NCI-H1417 treated with DMSO at 0.1 percent for 48 hours (cell line): ENCODE measurements at places on chromosomes 12 and 14.

DNA sequence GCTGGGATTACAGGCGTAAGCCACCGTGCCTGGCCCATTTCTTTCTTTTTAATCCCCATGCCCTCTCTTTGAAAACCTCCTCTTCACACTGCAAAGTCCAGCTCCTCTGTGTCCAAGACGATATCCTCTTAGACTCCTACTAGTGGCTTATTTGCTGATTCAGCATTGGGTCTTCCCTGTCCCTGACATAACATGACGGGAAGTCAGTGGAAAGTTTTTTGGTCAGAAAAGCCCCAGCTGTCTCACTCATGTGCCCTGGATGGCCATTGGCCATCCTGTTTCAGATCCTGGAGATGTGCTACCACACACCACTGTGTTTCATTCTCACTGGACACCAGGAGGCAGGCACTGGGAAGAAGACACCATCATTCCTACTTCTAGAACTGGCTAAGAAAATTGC, 102.6 kb upstream of the MED13L start:
- no peak for DNase-seq

DNA sequence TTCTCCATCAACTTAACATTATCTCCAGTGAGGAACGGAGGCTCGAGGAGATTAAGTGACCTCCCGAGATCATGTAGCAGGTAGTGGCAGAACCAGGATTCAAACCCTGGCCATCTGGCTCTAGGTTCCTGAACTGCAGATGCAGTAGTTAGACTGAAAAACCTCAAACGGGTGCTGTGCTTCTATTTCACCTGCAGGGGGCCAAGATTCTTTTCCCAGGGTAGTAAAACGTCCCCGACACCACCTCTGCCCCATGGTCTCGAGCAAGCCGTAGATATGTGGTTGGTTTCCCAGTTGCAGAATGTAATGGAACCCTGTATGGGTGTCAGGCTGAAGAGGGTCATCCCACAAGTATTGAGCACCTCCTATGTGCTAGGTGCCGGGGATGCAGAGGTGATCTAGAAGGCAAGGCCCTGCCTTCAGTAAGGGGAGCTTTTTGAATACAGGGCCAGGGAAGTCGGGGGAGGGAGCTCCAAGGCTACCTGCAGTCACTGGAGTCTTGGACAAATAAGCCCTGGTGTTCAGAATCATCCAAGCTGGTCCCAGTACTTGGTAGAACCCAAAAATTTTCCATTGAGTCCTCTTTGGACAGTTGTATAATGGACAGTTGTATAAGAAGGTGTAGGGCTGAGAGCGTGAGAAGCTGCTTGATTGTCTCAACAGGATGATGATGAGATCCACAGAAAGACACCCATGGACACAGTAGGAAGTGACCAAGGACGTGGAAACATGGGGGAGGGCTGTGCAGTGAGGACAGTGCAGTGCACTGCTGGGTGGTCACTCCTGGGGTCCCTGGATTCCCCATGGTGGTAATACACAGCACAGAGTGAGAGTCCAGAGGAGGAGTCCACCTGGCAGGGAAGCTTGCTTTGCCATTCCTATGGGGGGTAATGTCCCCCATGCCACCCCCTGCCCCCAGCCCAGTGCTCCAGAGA, 197.2 kb downstream of the CHST11 start:
- no peak for DNase-seq

DNA sequence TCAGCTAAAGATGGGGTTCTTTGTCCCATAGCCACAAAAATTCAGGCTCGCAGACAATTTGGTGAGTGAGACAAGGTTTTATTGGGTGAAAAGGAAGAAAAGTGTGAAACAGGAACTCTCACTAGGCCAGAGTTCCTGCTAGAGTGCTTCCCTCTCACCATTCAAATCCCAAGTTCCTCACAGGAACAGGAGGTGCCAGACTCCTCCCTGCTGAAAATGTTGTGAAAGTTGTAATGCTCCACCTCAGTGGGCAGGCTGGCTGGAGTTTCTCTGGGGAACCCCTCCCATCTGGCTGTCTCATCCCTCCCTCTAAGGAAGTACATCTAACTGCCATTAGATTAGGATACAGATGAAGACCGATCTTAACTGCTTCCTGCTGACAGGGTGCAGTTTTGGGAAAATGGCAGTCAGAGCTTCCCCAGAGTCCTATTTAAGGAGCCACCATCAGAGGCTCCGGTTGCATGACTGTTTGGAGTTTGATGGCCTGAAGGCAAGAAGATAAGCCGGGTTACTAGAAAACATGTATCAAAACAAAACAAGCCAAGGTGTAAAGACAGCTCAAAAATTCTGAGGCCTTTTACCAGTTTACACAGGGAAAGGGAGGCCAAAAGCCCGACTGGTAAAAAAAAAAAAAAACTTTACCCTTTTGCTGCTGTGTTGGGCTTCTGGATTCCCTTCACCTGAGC, 127.6 kb downstream of the FSCB start:
- no peak for DNase-seq

DNA sequence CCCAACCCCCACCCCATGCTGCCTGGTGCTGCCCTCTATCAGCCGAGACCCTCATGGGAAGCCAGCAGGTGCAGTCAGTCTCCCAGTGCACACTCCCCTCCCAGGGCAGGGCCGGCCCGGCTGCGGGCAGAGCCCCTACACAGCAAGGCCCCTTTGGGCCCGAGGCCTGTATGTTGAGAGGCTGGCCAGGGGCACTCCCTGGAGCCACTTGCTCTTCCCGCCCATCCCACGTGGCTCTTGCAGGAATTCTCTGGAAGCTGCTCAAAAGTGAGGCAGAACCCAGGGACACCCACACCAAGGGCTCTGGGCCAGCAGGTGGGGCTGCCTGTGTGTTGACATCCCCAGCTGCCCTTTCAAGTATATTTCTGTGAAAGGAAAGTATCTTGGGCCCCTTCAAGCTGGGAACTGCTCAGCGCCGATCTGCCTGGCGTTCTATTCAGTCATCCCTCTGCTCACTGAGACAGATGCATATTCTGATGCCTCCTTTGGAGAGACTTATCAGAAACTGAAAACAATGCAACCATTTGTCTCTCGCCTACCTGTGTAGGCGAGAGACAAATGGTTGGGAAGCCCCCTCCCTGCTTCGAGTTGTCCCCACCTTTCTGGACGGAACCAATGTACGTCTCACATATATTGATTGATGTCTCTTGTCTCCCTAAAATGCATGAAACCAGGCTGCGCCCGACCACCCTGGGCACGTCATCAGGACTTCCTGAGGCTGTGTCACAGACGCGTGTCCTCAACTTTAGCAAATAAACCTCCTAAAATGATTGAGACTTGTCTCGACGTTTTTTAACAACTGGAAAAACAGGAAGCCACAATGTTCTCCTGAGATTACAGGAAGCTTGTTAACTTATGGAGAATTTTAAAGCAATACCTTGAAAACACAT, 6.0 kb downstream of the GPR132 start:
- no peak for DNase-seq
